ENCODE measurements at places on chromosomes 6 and 20. TPM values are rescaled to one million over a fixed set of nuclear protein-coding genes. Genes with fewer than 3 reads are reported as not detected.

The HLA-DOA gene
- total RNA-seq: under 0.01 TPM

The OLIG3 gene
- not detected for total RNA-seq

The OPRM1 gene
- total RNA-seq: under 0.01 TPM

The NDUFAF5 gene
- 13.6 TPM for total RNA-seq

The POU5F1 gene
- not detected for total RNA-seq

The ASIP gene
- not detected for total RNA-seq

The PPP1R3G gene
- total RNA-seq: 3.8 TPM

The PRRT1 gene
- 0.09 TPM for total RNA-seq

The ID1 gene
- 173 TPM for total RNA-seq

The PPIL6 gene
- 1.4 TPM for total RNA-seq

The NOL4L gene
- 4.1 TPM for total RNA-seq

The IPCEF1 gene
- 0.47 TPM for total RNA-seq

The HLA-DQB2 gene
- not detected for total RNA-seq

The EMILIN3 gene
- total RNA-seq: under 0.01 TPM

The TRIM39 gene
- total RNA-seq: 6.1 TPM

The SULF2 gene
- 3.8 TPM for total RNA-seq

The PRDM13 gene
- total RNA-seq: not detected

The RRAGD gene
- total RNA-seq: 0.09 TPM

The ATP6V1G2 gene
- total RNA-seq: 10.4 TPM

The TAAR6 gene
- not detected for total RNA-seq

The MEP1A gene
- not detected for total RNA-seq

The NECAB3 gene
- 30.9 TPM for total RNA-seq

All from bronchial smooth muscle cell (primary cell).